ENCODE measurements at places on chromosomes 4 and X.

GRCh38 chr4:119559044-119559647 lies 69.5 kb downstream of the PDE5A start:
- DNase-seq, result no peak

GRCh38 chr4:15295421-15296162 lies 132.2 kb upstream of the C1QTNF7 start:
- no peak for DNase-seq

- no peak for DNase-seq
Measured at GRCh38 chr4:146222313-146222712, 8.0 kb downstream of the REELD1 start.

DNA sequence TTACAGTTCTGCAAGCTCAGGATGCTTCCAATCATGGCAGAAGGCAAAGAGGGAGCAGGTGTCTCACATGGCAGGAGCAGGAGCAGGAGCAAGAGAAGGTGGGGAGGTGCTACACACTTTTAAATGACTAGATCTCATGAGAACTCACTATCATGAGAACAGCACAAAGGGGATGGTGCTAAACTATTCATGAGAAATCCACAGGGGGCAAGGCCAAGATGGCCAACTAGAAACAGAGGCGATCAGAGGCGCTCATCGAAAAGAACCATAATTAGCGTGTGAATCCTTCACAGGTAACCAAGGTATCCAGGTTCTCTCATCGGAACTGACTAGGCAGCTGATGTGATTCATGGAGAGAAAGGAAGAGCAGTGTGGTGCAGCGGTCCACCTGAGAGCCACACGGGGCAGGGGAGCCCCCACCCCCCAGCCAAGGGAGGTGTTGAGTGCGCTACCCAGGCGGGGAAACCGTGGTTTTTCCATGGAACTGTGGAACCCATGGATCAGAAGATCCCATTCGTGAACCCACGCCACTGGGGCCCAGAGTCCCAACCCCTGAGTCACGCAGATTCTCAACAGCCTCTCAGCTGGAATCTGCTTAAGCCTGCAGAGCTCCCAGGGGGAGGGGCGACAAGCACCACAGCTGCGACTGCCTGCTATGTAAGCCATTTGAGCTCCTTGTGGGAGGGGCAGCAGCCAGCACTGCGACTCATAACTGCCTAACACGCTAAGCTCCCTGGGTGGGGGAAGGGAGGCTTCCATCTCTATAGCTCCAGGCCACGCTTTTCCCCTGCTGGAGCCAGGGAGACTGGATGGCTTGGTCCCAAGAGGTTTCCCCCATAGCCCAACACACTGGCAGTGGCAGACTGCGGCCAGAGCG lies 46.7 kb downstream of the FGF16 start:
- no peak for DNase-seq

- no peak for DNase-seq
Measured at GRCh38 chrX:106742805-106743204, 16.3 kb downstream of the RNF128 start.

GRCh38 chr4:53490965-53491622 lies 100.2 kb downstream of the LNX1 start:
- DNase-seq, result no peak

DNA sequence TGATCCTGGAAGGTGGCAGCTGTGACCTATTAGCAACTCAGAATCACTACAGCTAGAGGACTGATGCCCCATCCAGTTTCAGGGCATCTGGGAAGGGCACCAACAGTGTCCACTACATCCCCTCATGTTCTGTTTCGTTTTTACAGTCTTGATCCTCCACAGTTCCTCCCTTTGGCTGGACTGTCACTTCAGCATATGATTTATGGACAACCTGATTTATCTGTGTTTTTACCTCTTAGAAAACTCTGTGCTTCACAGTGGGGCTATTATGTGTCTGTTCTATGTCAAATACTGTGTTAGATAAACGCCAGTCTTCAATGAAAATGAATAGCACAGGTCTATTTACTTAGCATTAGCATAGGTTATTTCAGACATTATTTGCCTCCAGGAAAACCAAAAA lies 63.1 kb upstream of the GRPR start:
- DNase-seq, result no peak

- no peak for DNase-seq
Measured at GRCh38 chr4:176270669-176271068, 1.6 kb upstream of the ASB5 start.

- no peak for DNase-seq
Measured at GRCh38 chrX:40871385-40872082, 136.2 kb upstream of the MED14 start.

All from cortex of kidney (tissue), 1 donor.